Effector CD4-positive, alpha-beta T cell (primary cell): ENCODE measurements at places on chromosomes 3 and 15.

DNA sequence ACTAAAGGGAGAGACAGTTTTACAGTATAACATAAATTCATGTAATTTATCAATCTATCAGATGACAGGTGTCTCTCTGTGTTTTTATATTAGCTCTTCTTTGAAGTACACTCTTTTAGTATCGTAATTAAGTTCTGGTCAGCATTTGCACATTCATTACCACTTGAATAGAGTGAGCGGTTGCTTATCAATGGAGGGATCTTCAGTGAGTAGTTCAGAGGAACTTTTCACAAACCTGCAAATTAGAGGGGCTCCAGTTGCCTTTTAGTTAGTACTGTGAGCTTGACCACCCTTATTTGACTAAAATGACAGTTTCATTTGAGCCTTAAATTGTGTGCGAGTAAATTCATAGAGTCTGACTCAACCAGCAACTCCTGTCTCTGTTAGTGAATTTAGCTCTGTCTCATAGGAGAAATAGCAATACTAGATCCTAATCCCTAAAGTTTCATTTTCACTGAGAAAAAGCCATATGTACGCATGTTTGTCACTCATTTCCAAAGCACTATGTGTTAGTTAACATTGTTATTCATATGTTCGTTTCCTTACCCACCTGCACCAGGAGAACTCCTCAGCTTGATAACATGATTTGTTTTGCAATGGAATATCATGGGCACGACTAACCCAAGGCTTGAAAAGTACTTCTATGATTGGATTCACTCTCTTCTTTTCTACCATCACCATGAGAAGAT is 57.5 kb upstream of the ZBED2 start:
- no peak for DNase-seq

GRCh38 chr3:113534365-113534764 is 2.0 kb downstream of the SIDT1 start:
- DNase-seq, result no peak

- DNase-seq, result no peak
Measured at GRCh38 chr3:187016639-187017345, 86.5 kb downstream of the ST6GAL1 start.

GRCh38 chr3:139340784-139341183 is 3.0 kb upstream of the MRPS22 start:
- no peak for DNase-seq

DNA sequence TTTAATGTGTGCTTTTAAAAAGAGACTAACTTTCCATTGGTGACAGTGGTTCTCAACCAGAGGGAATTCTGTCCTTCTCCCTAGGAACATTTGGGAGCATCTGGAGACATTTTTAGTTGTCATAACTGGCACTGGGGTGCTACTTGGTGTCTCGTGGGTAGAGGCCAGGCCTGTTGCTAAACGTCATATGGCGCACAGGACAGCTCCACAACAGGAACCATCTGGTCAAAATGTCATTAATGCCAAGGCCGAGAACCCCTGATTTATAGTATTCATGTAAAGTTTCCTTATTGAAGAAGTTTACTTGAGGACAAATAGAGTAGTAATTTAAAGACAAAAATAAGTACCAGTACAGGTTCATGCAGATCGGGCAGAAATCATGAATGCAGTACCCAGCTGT is 164.2 kb downstream of the FEZF2 start:
- no peak for DNase-seq

GRCh38 chr3:38153221-38153620 is 12.1 kb upstream of the OXSR1 start:
- no peak for DNase-seq
